ENCODE measurements at places on chromosomes 5 and 9. TPM values are rescaled to one million over a fixed set of nuclear protein-coding genes. Genes with fewer than 3 reads are reported as not detected.
A peak's percentile ranks its signal among the peaks of the same experiment; 100 is the strongest.

Gene SMU1
- 12.0 TPM for total RNA-seq

Gene NRG2
- not detected for total RNA-seq

Gene TOPORS
- 17.8 TPM for total RNA-seq

Gene ARHGEF39
- total RNA-seq, result 2.4 TPM

Gene NIPAL4
- total RNA-seq, result not detected

Gene CSF1R
- 42.9 TPM for total RNA-seq

Gene PHYHD1
- 26.9 TPM for total RNA-seq

Gene TYRP1
- total RNA-seq, result not detected

Gene ROPN1L
- total RNA-seq, result not detected

Gene GCNT1
- 2.3 TPM for total RNA-seq

Gene SGCD
- 3.4 TPM for total RNA-seq

Gene PCDHGA4
- total RNA-seq, result 16.1 TPM

Gene MRPS30
- total RNA-seq, result 95.6 TPM

Gene CNOT6
- 12.6 TPM for total RNA-seq

GRCh38 chr5:173330338-173331206, 2.4 kb upstream of the STC2 start:
- DNase-seq, result no peak

DNA sequence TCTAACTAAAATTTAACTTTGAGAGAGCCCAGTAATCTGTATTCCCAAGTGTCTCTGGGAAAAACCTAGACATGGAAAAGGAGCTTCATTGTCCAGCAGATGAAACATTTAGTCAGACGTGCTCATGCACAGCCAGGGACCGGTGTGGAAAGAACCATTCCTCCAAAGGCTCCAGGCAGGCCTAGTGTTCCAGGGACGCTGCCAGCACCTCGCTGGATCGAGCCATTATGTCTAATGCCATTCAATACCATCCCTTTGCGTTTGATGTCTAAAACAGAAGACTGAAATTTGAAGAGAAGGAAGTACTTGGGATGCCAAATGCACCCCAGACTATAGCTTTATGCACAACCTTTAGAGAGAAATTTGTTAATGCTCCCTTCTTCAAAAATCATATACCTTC, 1.4 kb upstream of the CHSY3 start:
- peak; percentile 11 for DNase-seq

- no peak for DNase-seq
Measured at GRCh38 chr5:39148983-39149534, 70.3 kb downstream of the FYB1 start.

DNA sequence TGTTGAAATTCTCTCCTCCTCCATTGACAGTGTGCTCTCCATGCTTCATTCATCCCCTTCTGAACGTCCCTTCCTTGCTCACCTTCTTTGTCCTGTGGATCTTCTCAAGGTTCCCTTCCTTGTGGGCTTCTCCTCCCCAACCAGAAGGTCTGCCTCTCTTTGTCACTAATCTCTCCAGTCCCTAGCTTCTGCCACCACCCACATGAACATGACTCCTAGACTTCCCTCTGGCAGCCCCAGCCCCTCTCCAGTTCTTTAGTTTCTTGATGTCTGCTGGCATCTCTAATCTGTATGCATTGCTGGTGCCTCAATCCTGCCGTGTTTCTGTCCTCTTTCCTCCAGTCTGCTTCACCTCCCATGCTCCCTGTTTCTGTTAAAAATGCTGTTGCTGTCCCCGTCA, 79.3 kb downstream of the ARHGAP26 start:
- DNase-seq, result no peak

DNA sequence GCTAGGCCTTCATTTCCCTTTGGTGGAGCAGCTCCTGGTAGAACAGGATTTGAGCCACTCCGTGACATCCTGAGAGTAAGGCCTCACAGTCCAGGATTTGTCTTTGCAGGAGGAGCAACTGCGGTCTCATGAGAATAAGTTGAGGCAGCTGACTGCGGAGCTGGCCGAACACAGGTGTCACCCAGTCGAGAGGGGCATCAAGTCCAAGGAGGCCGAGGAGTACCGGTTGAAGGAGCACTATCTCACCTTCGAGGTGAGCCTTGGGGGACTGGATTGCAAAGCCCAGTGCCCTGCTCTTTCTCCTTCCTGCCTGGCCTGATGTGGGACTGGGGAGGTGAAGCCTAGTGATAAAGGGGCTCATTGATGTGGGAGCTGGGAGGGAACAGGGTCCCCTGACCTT, 44.3 kb downstream of the PSD2 start:
- no peak for DNase-seq

DNA sequence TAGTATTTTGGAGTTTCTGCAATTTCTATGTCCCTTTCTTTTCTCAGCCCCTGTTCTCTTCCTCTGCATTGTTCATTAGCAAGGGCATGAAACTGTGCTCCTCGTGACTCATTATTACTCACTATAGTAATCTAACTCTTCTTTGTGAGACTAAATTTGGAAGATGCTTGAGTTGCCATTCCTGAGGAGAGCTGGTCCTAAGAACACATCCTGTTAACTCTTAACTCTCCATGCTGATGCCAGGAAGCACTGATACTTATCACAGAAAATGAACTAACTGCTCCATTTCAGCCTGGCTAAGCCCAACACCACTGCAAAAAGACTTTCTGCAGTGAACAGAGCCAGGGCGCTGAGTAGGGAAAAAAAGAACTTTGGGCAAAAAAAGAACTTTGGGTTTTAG, 10.6 kb upstream of the CSNK1A1 start:
- DNase-seq, result peak; percentile 61

DNA sequence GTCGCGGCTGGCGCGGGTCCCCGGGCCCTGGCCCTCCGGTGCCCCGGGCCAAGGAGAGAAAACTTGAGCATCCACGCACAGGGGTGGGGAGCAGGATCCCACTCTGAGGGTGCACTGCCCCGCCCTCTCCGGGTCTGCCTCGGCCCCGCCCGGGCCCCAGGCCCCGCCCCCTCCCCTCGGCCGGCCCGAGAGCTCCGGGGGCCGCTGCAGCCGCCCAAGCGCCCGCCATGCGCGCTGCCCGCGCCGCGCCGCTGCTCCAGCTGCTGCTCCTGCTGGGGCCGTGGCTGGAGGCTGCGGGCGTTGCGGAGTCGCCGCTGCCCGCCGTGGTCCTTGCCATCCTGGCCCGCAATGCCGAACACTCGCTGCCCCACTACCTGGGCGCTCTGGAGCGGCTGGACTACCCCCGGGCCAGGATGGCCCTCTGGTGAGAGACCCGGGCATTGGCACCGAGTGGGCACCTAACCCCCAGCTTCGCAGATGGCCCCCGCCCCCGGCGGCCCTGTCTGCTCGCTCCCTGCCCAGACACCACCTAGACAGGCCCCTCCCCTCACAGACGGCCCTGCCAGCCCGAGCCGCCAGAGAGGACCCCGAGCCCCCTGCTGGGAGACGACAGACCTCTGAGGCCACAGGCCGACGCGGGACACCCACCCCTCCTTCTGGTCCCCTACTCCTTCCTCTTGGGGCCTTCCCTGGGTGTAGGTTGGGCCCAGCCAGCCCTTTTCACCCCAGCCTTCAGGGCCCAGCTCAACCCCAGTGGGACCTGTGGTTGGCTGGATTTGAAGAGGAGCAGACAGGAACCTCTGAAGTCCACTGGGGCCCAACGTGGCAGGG, at the start of gene CERCAM:
CERCAM (plus strand) TSS at position 207 of the 831 bp plus-strand sequence; CDS start at position 228, 21 bp downstream.
- peak; percentile 69 for DNase-seq

- no peak for DNase-seq
Measured at GRCh38 chr5:30324083-30324482, 869.4 kb upstream of the CDH6 start.

- no peak for DNase-seq
Measured at GRCh38 chr9:122109035-122109813, 16.1 kb upstream of the TTLL11 start.

DNA sequence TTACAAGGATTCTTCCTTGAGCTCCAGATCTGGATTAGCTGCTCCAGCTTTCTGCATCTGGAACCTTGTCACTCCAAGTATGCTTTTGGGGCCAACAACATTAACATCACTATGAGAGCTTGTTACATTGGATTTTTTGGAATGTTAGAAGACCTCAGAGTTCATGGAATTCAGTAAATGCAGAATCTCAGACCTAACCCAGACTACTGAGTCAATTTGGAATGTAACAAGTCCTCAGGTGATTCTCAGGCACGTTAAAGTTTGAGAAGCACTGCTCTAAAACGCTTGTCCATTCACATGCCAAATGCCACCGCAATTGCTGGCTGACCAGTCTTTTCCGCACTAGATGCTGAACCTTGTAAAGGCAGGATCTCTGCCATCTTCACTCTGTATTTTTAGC, 251.4 kb upstream of the TRIM32 start:
- DNase-seq, result no peak

DNA sequence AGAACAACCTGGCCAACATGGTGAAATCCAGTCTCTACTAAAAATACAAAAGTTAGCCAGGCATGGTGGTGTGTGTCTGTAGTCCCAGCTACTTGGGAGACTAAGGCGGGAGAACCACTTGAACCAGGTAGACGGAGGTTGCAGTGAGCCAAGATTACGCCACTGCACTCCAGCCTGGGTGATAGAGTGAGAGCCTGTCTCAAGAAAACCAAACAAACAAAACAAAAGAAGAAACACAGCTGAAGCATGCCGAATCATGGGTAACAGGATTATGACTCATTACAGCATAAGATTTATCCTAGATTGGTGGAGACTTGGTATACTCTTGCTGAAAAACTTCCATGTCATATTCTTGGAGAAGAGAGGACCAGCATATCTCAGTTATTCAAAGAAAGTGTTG, 236.7 kb upstream of the CCNH start:
- no peak for DNase-seq

GRCh38 chr5:115236599-115236998, 26.1 kb downstream of the PGGT1B start:
- DNase-seq, result no peak

- peak; percentile 26 for DNase-seq
Measured at GRCh38 chr5:5370059-5370774, 52.3 kb upstream of the ICE1 start.

DNA sequence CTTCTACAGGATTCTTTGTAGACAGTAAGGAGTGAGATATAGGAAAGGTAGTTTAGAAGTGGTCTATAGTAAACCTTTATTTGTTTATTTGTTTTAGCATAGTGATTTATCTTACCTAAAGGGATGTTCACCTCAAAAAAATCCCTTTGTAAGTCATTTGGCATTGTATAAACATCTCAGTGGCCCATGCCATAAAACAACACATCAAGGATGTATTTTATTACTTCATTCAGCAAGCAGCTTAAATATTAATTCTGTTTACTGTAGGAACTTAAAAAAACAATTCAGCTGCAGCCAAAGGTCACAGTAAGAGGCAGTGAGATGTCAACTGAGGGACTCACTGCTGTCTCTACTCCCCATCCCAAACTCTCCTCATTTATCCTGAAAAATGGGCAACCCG, 452.7 kb downstream of the HINT1 start:
- DNase-seq, result no peak

GRCh38 chr5:96297290-96297689, 135.8 kb downstream of the PCSK1 start:
- no peak for DNase-seq

GRCh38 chr5:28576022-28576421, 1537.6 kb upstream of the CDH9 start:
- no peak for DNase-seq

- DNase-seq, result no peak
Measured at GRCh38 chr5:86403190-86403589, 214.6 kb upstream of the COX7C start.

- DNase-seq, result no peak
Measured at GRCh38 chr9:129484352-129485000, 136.4 kb downstream of the C9orf50 start.

GRCh38 chr5:161676103-161676502, 9.4 kb upstream of the GABRA6 start:
- DNase-seq, result no peak

- no peak for DNase-seq
Measured at GRCh38 chr9:138065287-138065686, 187.7 kb downstream of the CACNA1B start.

DNA sequence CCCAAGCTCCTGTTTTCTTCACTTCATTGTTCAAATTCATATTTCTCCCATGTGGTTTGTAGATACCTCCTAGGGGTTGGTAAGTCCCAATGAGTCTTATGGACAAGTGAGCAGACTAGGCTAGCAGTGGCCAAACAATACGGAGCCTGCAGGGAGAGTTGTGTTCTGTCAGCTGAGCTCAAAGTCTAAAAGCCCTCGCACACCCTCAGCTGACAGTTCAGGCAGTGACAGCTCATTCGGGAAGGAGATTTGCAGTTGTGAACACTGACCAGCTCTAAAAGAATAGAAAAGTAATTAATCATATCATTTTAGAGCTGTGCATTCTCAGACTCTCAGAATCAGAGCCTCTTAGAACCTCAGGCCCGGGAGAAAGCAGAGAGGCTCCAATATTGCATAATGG, 95.1 kb downstream of the SH3TC2 start:
- DNase-seq, result no peak

- no peak for DNase-seq
Measured at GRCh38 chr5:82111191-82111590, 139.4 kb downstream of the ATG10 start.

DNA sequence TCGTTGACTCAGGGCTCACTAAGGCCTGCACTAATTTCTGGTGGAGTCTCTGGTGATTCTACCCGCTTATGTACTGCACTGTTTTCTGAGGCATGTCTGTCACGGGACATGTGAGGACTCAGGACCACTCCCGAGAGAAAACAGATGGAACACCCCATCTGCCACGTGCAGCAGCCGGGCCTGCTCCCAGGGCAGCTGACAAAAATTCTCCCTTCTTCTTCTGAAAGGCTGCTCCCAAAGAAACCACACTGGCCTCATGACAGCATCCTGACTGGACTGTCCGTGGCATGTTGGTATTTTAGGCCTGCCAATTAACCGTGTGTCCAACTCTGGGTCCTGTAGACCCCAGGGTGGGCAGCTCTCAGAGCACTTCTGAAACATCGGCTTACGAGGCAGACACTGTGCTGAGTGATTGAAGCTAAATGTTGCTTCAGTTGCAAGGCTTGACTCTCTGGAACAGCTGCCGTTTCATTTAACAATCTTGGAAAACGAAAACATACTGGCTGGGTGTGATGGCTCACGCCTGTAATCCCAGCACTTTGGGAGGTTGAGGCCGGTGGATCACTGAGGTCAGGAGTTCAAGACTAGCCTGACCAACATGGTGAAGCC, 39.0 kb downstream of the FAM240B start:
- DNase-seq, result no peak

GRCh38 chr5:34625246-34625645, 30.9 kb upstream of the RAI14 start:
- DNase-seq, result no peak

- DNase-seq, result no peak
Measured at GRCh38 chr5:81450940-81451339, 57.0 kb upstream of the ACOT12 start.

DNA sequence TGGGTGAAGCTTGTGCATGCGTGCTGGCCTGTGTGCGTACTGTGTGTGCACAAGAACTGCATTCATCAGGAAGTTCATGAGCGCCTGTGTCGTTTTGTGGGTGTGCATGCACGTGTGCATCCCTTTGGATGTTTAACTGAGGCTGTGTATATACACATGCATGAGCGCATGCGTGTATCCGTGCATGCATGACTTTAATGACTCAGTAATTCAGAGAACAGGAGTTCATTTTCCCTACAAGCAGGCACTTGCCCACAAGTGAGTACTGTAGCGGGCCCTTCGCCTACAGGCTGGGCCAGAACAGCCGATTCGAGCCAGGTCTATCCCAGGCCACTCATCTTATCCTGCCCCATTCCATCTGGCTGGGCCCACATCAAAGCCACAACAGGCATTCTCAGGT, 29.8 kb downstream of the CORO2A start:
- no peak for DNase-seq

Data from uterus (tissue), 4 donors.